ENCODE measurements at places on chromosomes 11 and 22. TPM values are rescaled to one million over a fixed set of nuclear protein-coding genes. Genes with fewer than 3 reads are reported as not detected.

RAPSN gene
- polyA plus RNA-seq: 0.33 TPM

C11orf97 gene
- not detected for polyA plus RNA-seq

- H3K4me3 ChIP-seq: no peak overlapping the region
- H3K27me3 ChIP-seq: no peaks in the 10 kb centered on the region
- H3K4me1 ChIP-seq: peaks cover 30% of the 10 kb centered on the region
- no peaks in the 10 kb centered on the region for H3K36me3 ChIP-seq
- H3K27ac ChIP-seq: no peak overlapping the region
Observed at GRCh38 chr11:72429626-72430025, 4.7 kb downstream of the CLPB start.

- no peaks in the 10 kb centered on the region for H3K36me3 ChIP-seq
- no peaks in the 10 kb centered on the region for H3K27me3 ChIP-seq
- no peak overlapping the region for H3K27ac ChIP-seq
- H3K4me1 ChIP-seq: no peaks in the 10 kb centered on the region
- H3K4me3 ChIP-seq: no peak overlapping the region
- no peak for DNase-seq
Observed at GRCh38 chr11:7610393-7610792, 62.9 kb downstream of the CYB5R2 start.

GRCh38 chr11:77146261-77147035 is 18.4 kb downstream of the MYO7A start:
- peaks cover 2% of the 10 kb centered on the region for H3K4me1 ChIP-seq
- no peaks in the 10 kb centered on the region for H3K36me3 ChIP-seq
- H3K27ac ChIP-seq: no peak overlapping the region
- no peak for DNase-seq
